ENCODE measurements at places on chromosomes 12 and 14.

GRCh38 chr14:74314576-74314975 is 11.8 kb upstream of the ABCD4 start:
- DNase-seq = no peak

DNA sequence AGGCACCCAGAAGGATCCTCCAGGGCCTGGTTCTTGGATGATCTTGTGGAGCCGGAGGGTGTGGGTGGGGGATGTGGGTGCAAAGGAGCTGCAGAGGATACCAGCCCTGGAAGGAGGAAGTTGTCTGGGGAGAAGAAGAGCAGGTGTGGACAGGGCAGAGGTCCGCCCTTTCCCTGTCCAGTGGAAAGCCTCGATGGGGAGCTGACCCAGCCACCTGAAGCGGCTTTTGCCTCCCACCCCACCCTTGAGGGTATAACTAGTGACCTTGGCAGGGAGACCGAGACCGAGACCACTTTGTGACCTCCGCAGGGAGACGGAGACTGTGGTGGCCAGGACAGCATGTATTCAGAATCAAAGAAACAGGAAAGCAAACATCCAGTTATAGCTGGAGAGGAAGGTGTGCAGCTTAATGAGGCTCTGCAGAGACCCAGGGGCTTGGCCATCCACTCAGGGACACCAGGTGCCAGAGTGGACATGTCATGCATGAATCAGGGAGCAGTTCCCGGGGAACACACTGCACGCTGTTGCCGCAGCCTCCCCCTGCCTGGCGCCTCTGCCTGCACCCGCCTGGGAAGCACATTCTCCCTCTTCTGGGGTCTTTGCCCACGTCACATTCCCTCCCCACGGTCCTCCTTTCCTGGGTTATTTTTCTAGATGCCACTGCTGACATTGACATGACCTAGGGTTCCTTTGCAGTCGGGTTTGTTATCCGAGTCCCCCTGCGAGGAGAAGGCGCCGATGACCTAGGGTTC is 87.7 kb downstream of the ADGRD1 start:
- DNase-seq = no peak

DNA sequence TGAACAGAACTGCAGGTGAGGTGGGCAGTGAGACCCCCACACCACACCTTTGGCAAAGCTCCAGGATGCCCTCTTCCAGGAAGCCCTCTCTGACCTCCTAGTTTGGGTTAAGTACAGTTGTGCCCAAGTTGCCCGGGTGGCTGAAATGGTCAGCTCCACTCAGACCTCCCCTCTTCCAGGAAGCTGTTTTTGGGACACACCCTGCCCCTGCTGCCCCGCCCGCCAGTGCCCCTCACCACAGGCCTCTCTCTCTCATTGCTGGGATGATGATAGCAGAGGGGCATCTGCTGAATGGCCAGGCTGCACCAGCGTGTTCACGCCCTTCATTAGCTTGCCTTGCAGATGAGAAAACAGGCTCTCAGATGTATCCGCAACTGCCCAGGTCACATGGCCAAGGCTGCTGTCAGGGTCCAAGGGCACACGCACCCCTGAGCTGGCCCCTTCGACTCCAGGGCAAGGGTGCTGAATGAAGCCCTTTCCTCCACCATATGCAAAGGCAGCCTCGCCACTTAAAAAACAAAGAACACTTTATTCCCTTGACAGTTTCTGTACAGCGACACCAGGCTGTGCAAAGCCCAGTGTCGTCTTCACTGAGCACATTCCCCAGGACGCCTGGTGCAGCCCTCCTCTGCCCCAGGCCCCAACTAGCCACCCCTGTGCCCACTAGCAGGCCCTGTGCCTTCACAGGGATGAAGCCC is 15.5 kb downstream of the SLC25A29 start:
- no peak for DNase-seq

- no peak for DNase-seq
Observed at GRCh38 chr14:52860209-52860608, 68.8 kb upstream of the GNPNAT1 start.

DNA sequence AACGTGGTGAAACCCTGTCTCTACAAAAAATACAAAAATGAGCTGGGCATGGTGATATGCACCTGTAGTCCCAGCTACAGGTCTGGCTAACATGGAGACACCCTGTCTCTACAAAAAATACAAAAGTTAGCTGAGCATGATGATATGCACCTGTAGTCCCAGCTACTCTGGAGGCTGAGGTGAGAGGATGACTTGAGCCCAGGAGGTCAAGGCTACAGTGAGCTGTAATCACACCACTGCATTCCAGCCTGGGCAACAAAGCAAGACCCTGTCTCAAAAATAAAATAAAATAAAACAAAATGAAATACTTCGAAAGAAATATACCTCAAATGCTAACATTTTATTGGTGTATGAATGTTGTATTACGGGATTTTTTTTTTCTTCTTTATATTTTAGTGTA is 107.6 kb upstream of the EGLN3 start:
- no peak for DNase-seq

- DNase-seq = no peak
Observed at GRCh38 chr12:112430929-112431328, 12.2 kb downstream of the PTPN11 start.

DNA sequence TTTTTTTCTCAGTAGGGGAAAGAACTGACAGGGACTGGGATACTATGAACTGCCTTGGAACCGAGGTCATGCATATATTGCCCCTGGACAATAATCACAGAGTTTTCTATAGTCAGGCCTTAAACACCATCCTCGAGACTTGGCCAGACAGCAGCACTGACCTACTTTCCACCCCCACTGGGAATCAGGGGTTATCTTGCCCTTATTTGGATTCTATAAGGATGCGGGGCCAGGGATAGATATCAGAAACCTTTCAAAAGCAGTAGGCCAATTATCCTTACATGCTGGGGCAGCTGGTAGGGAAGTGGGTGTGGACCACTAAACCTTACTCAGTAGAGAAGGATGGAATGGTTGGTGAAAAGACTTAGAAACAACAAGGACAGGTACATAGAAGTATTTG is 2.0 kb downstream of the ZNF219 start:
- no peak for DNase-seq

DNA sequence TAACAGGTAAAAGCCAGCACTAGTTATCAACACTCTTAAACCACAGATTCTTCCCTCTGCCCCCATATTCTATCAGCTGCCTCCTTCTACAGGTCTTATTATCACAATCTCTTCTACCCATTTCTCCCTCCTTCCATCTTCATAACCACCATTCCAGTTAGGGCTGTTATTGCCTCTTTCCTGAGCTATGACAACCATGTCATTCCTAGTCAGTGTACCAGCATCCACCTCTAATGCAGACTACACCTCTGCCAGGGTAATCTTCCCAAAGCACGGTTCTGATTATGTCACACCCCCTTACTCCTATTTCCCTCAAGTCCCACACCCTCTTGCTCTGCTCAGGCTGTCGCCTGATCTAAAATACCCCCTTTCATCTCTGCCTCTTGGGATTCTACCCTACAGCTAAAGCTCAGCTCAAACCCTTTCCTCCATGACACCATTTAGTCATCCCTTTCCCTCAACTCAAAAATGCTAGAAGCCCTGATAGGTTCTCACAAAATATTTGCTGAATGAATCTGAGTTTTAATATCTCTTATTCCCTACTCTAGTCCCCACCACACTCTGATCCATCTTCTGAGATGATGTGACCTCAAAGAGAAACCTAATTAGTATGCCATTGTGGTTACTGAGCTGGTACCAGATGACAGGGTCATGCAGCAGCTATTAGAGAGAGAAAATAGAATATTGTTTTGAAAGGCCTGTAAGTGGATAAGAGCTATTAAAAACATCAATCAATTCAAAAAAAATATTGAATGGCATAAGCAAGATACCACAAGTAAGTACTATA is 11.7 kb downstream of the RACGAP1 start:
- DNase-seq = no peak

DNA sequence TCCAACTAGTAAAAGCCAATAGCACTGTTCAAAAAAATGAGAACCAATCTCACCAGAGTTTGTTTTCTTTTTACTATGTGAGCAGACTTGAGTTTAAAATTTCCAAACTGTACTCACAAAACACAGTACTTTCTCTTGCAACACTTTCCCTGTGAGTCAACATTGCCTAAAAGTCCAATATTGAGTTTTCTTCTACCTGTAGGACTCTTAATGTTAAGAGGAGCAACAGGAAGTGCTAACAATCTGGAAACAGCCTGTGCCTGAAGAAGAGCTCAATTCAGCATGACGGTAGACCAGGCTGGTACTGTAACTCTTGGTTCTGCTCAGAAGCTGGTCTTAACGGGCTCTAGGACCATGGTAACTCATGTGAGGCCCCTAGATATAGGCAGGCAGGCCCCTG is 144.3 kb downstream of the MED13L start:
- no peak for DNase-seq

DNA sequence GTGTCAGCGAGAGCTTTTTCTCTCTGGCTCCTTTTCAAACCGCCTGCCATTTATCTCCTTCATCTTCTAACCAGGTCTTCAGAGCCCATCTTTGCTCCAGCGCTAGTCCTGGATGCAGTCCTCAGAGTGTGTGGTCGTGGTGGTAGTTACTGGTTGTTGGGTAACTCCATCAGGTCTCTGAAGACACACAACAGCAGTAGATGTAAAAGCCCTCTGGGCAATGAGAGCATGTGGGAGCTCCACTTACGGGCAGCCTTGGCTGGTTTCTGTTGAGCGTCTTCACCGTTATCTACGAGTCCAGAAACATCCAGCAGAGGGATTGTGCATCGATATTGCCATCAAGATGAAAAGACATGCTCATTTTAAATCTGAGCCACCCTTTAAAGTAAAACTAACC is 61.2 kb downstream of the FBXL14 start:
- DNase-seq = no peak

DNA sequence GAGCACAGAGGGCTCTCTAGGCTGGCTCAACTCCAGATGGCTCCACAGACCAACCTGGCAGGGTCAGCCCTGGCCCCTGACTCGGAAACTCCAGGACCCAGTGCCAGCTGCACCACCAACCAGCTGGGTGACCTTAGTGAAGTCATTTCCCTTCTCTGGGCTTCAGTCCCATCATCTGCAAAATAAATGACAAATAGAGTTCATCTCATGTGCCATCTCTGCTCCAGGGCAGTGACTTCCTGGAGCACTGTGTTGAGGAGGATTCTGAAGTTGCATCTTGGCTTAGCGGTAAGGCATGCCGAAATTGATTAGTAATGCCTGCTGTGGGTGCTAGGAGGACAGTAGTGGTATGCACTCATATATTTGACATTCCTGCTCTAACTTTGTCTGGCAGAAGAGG is 31.5 kb downstream of the DTX1 start:
- DNase-seq = no peak

DNA sequence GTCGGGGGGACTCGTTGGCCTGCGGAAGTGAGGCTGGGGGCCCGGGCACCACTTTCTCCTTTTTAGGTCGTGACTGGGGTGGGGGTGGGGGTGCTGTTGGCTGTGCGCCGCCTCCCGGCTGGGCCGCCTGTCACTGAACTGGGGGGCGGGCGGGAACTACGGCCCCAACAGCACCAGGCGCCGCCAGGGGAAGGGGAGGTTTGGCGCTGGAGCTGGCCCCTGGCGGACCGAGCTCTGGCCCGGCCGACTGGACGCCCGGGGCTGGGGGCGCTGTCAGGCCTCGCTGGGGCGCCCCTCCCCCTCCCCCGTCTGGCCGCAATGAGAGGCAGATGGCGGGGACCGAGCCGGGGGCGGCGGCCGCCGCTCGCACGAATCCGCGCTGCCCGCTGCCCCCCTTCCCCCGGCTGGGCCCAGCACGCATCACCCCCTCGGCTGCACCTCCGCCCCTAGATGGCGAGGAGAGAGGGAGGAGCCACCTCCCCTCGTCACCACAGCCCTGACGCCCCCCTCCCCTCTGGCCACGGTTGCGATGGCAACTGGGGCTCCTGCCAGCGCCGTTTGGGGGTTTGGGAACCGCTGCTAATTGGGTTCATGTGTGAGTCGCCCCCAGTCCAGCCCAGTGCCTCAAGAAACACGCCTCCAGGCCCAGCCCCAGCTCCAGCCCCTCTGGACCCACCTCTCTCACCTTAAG is 723 bp downstream of the NFATC4 start:
- DNase-seq = peak; percentile 52

DNA sequence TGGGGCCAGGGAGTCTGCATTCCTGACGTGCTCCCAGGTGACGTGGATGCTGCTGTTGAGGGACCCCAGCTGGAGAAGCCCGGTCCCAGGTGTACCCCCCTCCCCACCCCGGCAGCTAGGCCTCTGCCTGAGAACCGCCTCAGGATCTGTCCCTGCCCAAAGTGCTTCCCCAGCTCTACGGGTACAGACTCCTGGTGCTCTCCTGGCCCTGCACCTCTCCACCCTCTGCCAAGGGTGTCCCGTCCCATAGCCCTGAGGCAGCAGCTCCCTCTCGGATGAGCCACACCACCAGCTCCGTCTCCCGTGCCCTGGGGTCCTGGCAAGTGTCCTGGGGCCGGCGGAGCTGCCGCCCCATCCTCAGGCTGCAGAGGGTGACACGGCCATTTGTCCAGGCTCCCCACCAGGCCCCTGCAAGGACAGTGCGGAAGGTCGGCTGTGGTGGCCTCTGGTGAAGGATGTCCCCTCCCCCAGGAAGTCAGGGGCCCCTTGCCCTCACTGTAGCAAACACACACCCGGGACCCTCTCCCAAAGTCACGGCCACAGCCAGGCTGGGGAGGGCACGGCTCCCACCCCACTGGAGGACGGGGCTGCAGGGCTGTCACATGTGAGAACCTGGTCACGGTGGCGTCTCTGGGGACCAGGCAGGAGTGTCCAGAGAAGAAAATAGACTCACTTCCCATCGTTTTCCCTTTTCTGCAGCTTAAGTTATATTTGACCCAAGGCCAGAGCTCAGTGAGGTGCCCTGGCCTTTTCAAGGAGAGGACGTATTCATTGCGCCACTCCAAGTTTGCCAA is 74.4 kb upstream of the FBRSL1 start:
- no peak for DNase-seq

DNA sequence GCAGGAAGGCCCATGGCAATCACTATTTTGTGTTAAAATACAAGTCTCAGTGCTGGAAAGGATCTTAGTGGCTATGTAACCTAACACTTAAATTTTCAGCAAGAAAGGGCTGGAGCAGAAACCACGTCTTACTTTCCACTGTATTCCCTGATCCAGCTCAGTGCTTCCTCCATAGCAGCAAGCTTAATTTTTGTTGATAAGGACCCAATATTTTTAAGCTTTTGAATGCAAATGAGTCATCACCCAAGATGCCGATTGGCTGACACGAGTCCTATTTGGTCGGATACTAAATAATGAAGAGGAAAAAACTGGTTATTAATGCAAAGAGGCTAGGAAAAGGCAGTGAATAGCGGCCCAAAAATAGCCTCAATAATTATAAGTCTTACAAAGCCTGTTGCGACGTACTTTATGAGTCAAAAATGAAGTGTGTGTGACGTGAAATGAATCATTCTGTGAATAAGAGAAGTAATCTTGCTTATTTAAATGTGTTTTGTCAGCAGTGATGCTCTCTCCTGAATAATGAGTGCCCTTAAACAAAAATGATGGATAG is 46.9 kb upstream of the IGF1 start:
- DNase-seq = no peak
